DMS 273 treated with DMSO at 0.1 percent for 48 hours (cell line): ENCODE measurements at places on chromosomes 16 and 17.
A peak's percentile ranks its signal among the peaks of the same experiment; 100 is the strongest.

DNA sequence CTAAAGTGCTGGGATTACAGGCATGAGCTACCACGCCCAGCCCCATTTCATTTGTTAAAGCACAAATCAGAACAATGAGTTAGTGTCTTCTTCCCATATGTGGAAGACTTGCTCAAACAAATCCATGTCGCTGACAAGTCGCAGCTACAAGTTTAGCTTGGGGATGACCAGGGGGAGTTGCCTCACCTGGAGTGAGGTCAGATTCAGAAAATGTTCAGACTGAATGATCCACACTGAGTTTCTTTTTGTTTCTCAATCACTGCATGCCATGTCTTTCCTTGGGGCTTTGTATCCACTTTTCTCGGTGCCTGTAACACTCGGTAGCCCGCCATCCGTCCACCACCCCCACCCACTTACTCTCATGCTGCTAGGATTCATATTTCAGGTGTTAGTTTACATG lies 437.3 kb upstream of the DYNLRB2 start:
- DNase-seq: no peak

DNA sequence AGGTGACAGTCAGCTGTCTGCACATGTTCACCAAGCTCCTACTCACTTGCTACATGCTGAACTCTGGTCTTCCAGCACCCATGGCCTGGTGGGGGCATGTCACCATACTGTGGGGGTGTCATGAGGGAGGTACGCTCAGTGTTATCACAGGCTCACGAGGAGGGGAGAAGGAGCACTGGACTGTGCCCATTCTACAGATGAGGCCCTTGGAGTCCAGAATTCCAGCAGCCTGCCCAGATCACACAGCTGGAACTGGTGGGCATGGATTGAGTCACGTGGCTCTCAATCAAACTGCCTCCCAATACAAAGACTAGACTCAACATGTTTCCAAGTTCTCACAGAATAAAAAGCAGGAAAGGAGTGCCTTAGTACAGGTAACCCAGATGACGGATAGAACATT lies 10.7 kb downstream of the AXIN2 start:
- no peak for DNase-seq

DNA sequence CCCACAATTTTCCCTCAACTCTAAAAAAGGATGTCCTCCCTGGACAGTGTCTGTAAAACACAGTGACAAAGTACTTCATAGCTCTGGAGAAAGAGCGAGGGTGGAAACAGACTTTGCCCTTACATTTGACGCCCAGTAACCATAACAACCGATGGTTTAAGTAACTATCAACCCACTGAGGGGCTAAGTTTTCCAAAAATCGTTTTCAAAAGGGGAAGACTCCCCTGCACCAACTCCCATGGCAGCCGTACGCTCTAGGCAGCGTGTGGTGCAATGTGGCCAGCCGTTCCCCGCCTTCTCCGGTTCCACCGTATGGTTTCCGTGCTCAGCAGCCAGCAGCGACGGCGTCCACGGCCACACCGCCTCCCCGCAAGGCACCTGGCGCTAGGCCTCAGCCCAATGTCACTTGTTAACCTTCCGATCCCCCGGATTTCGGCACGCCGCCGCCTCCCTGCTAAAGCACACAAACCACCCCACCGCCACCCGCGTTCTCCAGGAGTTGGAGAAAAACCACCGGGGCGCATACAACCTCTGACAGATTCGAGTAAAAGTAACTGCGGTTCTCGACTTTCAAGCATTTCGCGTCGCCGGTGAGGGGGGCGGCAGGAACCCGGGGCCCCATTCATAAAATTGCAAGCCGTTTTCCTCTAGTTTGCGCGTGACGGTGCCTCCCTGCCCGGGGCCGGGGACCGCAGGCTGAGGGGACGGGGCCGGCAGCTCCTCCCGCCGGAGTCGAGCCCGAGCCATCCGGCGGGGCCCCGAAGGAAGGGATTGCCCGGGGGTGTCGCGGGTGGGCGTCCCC lies 661 bp downstream of the TEX2 start:
- DNase-seq: peak; percentile 15

GRCh38 chr17:1147664-1148063 lies 32.1 kb downstream of the ABR start:
- DNase-seq: no peak

DNA sequence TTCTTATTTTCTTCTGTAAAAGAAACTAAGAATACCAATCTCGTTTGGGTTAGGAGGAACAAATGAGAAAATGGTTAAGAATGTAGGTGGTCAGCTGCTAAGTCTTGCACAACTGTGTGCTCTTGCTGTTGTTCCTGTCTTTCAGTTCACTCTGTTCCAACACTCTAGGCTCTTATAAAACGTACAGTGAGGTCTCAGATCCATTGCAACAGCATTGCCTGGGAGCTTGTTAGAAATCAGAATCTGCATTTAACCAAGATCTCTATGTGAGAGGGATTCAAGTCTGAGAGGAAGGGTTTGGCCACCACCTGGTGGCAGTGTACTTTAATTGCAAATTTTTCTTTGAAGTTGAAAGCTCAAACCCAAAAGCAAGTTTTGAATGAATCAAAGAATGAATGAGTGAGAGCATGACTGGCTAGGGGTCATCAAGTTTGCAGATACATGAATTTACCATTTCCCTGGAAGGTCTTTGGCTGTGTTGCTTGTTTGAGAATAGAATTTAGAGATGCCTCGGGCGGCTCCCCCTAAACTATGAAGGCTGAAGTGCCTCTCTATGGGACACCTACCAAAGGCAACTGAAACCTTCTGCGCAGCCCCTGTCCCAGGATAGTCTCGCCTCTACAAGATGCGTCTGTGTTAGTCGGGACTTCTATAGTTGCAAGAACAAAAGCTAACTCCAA lies 2.5 kb downstream of the ALOX15B start:
- no peak for DNase-seq

- DNase-seq: no peak
These were observed 107.2 kb upstream of the C16orf82 start for GRCh38 chr16:26959416-26960009.

- DNase-seq: no peak
These were observed 8.2 kb downstream of the SLC6A2 start for GRCh38 chr16:55663765-55664677.

GRCh38 chr17:34892461-34893249 lies 68.6 kb downstream of the CCT6B start:
- no peak for DNase-seq

DNA sequence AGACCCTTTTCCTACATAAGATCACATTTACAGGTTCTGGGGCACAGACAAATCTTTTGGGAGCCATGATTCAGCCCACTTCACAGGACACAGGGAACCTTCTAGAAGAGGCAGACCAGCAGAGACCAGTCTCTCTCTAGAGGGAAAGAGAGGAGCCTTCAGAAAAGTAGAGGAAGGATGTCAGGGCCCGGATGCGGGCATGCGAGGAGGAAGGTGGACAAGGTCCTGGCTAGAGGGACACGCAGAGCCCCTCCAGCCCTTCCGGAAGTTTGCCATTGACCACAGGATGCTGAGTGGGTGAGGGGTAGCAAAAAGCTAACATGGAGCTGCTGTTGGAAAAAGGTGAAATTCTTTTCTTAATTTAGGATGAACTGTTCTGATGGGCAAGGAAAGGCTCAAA lies 55.8 kb upstream of the MEAK7 start:
- DNase-seq: no peak

DNA sequence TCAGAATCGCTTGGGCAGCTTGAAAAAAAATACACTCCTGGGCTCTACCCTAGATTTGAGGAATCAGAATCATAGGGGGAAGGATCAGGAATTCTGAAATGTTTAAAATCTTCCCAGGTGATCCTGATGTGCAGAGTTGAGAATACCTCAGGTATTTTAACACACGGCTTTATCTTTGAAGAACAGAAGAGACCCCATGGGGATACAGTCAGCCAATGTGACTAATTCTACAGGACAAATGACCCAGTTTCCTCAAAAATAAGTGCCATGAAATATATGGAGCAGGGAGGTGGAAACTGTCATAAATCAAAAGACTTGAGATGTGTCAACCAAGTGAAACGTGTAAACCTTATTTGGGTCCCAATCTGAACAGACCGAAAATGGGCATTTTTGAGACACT lies 52.7 kb downstream of the CCDC42 start:
- DNase-seq: no peak

GRCh38 chr16:67296420-67296819 lies 17.1 kb downstream of the PLEKHG4 start:
- DNase-seq: no peak

DNA sequence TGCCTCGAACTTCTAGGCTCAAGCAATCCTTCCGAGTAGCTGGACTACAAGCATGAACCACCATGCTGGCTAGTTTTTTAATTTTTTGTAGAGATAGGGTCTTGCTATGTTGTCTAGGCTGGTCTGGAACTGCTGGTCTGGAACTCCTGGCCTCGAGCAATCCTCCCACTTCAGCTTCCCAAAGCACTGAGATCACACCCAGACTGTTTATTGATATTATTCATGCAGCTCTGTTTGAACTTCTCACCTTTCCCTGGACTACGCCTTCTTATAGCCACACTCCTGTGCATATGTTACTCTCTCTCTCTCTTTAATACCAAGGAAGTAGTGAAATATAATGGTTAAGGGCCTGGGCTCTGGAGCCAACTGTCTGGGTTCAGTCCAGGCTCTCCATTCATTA lies 4.6 kb downstream of the COG7 start:
- no peak for DNase-seq

DNA sequence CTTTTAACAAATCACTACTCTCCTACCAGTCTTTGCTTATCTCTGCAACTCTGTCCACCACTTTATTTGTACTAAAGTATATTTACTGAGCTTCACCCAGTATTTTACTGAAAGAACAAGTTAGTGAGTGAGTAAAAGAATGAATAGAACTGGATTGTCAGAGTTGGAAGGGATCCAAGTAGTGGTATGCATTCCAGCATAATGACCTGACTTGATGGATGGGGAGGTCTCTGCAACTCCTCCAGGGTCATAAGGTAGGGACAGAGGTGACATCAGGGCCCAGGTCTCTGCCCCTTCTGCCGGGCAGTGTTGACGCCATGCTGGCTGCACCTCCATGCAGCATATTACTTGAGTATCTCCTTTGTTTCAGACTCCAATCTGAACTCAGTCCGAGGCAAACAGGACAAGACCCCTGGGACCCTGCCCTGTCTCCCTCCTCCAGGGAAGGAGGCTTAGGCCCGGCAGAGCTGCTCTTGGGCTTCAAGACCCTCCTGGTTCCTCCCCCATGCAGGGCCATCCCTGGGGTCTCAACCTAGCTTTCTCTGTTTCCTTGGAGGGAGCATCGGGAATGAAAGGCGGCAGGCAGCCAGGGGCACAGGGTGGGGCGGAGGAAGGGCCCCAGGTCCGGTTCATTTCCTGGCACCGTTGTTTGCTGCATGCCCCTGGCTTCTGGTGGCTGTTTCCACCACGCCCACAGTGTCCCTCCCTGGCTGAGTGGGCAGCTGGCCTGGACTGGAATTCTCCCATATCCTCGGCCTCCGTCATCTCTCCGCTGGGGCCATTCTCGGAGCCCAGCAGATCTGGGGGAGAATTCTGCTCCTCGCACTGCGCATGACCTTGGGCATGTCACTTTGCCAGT lies 12.4 kb upstream of the ITGA3 start:
- DNase-seq: no peak

- DNase-seq: peak; percentile 6
These were observed 203.9 kb downstream of the CEP112 start for GRCh38 chr17:65987988-65988387.
